ENCODE measurements at places on chromosomes 1 and 21.
A peak's percentile ranks its signal among the peaks of the same experiment; 100 is the strongest.

GRCh38 chr1:162639718-162640117 is 7.5 kb downstream of the DDR2 start:
- no peak for DNase-seq

GRCh38 chr1:168783458-168784210 is 54.6 kb upstream of the DPT start:
- no peak for DNase-seq

- no peak for DNase-seq
Measured at GRCh38 chr1:205204552-205204951, 7.0 kb downstream of the DSTYK start.

- no peak for DNase-seq
Measured at GRCh38 chr1:152759453-152760173, 1.8 kb downstream of the KPRP start.

DNA sequence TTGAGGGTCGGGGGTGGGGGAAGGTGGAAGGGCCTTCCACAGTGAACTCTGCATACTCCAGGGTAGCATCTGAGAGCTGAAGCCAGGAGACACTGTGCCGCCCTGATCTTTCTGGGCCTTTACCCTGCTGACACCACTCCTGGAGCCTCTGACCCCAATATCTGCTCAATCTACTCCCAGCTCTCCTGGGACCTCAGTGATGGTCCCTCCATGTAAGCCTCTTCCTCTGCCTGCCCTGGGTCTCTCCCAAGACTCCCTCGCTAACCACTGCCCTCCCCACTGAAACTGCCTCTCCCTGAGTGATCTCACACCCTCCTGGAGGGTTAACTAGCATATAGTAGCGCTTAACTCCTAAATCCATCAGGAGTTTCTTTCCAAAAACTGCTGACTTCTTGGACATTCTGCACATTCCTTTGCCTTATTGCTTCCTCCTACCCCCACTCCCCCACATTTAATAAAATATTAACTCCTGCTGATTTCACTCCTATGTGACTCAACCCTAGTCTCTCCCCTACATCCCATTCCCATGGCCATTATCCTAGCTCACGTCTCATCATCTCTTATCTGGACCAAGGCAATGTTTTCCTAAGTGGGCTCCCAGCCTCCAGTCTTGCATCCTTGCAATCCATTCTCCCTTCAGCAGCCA is 145.6 kb downstream of the HMGB4 start:
- DNase-seq: no peak

DNA sequence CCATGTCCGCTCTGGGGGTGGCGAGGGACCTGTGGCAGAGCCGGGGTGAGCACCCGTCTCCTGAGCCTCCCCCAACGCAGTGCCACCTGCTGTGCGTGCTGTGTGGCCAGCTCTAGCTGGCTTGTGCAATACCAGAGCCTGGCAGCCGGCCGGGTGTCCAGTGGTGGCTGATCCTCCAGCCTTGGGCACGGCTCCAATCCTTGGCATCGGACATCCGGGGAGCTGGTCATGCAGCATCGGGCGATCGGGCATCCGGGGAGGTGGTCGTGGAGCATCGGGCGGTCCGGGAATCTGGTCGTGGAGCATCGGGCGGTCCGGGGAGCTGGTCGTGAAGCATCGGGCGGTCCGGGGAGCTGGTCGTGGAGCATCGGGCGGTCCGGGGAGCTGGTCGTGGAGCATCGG is 8.1 kb downstream of the SLX9 start:
- DNase-seq: no peak

DNA sequence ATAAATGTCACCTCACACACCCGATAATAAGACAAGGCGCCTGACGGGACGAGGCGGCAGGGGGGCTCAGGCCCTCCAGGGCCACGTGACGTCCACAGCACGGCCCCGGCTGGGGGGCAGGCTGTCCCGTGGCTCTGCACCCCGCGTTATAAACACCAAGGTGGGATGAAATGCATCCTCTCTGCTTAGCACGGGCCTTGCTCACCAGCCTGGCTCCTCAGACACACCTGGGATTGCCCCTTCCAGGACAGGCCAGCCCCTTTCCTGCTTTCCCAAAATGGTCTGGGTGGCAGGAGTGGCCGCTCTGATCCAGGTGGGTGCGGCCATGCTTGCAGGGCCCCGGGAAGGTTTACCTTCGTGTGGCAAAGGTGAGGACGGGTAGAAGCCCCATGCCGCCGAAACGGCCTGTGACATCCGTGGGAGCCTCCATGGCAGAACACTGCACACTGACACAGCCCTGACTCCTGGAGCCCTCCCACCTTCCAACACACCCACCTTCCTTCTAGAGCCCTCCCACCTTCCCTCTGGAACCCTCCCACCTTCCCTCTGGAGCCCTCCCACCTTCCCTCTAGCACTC is 35.9 kb downstream of the SLC19A1 start:
- no peak for DNase-seq

DNA sequence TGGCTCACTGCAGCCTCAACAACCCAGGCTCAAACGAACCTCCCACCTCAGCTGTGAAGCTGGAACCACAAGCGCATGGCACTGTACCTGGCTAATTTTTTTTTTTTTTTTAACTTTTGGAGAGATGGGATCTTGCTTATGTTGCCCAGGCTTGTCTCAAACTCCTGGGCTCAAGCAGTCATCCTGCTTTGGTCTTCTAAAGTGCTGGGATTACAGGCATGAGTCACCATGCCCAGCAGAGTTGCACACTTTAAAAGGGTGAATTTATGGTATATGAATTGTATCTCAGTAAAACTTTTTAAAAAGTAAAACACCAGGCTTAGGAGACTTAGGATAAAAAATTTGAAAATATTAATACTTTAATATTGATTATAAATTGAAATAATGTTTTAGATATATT is 99.1 kb downstream of the CLEC20A start:
- DNase-seq: no peak

- DNase-seq: no peak
Measured at GRCh38 chr1:170807432-170807831, 127.9 kb upstream of the MROH9 start.

DNA sequence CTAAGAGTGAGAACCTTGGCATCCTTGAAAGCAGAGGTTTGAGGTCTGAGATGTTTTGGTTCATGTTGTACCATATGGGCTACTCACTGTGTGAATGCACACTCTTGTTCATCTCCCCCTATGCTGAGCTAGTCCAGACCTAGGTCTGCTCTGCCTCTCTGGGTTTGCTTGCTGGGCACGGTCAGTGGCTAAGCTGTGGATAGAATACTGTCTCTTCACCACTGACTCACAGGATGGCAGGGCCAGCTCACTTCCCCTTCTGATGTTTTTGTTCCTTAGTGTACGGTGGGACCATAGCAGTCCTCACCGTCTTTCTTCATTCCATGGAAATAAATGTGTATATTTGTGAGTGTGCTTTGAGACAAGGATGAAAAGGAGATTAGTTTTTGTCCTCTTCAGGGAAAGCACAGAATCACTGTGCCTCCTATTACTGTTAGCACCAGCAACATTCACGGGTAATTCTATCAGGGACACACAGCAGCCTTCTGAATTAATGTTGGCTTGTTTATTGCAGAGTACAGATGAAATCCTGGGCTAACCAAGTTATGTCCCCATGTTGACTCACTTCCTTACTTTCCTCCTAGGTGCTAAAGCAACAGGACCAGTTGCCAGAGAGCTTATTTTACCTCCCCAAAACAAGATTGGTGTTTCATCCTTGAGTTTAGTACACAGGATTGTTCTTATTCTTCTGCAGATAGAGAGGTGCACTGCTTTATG is 56.9 kb upstream of the IVNS1ABP start:
- DNase-seq: no peak

DNA sequence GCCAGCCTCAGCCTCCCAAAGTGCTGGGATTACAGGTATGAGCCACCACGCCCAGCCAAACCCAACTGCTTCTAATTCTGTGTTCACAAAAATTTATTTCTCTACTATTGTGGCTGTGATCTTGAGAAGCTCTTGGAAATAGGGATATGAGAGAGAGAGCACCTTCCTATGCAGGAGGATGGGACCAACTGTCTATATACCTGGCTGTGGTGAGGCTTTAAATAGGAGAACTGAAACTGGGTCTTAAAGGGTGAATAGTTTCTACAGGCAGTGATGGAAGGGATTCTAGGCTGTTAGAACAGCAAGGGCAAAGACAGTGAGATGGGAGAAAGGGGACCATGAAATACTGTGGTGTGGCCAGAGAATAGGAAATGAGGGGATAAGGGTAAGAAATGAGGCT is 8.3 kb upstream of the PTCH2 start:
- no peak for DNase-seq

GRCh38 chr1:93771843-93772242 is 90.2 kb upstream of the BCAR3 start:
- no peak for DNase-seq

- no peak for DNase-seq
Measured at GRCh38 chr1:94239796-94240195, 2.4 kb upstream of the ARHGAP29 start.

DNA sequence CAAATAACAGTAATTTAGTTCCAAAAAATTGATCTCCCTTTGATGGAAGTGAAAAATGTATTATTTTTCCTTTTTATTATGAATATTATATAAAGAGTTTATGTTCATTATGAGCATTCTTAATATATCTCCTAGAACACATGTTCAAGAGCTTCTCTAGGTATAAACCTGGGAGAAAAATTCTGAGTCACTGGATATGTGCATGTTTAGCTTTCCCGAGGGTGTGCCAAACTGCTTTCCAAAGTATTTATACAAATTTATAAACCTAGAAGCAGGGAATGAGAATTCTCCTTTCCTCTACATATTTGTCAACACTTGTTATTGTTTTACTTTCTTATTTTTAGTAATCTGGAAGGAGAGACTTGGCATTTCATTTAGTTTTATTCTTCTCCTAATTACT is 25.0 kb downstream of the XCL2 start:
- no peak for DNase-seq

DNA sequence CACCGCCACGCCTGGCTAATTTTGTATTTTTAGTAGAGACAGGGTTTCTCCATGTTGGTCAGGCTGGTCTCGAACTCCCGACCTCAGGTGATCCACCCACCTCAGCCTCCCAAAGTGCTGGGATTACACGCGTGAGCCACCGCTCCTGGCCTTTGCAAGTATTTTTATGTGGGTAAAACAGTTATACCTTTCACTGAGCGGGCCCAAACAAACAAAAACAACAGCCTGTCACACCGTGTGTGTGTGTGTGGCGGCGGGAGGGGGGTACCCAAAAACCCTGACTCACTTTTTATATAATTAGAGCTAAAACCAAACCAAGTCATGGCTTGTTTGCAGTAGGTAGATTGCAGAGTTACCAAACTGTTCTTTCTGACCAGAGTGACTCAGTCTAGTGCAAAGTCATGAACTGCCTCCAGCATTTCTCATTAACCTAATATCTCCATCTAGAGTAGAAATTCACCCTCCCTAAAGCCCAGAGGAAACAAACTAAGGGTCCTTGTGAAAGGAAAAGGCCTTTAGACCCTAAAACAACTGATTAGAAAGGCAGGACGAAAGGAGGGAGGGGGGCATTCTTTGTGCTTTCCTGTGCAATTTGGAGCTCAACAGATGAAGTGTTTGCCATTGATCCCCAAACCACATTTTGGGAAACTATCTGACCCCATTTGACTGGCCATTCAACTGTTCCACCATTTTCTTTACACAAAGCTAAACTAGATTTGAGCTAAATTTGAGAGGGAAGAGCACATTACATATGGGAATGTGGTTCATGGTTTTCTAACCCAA is 181.0 kb downstream of the DHRS3 start:
- peak; percentile 46 for DNase-seq

GRCh38 chr1:204213668-204214662 is at the start of gene GOLT1A:
Gene GOLT1A, minus strand, starts transcription at chr1:204213988. Its CDS starts 82 bp downstream, at chr1:204213906.
- DNase-seq: peak; percentile 55

- no peak for DNase-seq
Measured at GRCh38 chr1:165874643-165875042, 47.2 kb downstream of the UCK2 start.

DNA sequence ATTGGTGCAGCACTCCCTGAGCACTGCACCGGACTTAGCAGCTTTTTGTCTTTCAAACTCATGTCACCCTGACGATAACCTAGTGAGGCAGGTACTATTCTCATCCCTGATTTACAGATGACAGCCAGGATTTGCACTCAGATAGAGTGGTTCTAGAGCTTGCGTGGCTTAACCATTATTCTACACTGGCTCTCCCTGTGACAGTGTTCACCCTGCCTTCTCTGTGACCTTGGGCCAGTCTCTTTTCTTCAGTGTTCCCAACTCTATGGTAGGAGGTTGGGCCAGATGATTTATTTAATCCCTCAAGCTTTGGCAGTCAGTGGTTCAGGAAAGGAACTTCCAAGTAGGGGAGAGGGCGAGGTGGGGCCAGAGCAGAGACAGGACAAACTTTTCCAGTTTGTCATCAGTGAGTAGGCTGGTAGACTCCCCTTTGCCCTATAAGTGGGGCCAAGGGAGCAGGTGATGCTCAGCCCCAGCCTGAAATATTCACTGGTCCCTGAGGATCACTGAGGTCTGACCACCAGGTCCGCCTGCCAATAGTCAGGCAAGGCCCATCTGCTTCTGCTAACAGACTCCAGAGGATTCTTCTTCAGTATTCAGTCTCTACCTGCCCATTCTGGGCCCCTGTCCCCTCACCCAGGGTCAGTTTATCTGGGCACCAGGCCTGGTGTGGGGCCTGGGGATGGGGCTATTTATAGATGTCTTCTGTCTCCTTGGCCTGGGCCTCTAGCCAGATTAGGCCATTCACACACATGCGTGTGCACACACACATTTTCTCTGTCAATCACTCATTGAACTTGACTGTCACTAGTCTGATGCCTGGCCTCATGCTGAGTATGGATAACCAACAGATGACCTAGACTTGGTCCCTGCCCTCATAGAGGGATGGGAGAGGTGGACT is 8.8 kb upstream of the FABP3 start:
- no peak for DNase-seq

DNA sequence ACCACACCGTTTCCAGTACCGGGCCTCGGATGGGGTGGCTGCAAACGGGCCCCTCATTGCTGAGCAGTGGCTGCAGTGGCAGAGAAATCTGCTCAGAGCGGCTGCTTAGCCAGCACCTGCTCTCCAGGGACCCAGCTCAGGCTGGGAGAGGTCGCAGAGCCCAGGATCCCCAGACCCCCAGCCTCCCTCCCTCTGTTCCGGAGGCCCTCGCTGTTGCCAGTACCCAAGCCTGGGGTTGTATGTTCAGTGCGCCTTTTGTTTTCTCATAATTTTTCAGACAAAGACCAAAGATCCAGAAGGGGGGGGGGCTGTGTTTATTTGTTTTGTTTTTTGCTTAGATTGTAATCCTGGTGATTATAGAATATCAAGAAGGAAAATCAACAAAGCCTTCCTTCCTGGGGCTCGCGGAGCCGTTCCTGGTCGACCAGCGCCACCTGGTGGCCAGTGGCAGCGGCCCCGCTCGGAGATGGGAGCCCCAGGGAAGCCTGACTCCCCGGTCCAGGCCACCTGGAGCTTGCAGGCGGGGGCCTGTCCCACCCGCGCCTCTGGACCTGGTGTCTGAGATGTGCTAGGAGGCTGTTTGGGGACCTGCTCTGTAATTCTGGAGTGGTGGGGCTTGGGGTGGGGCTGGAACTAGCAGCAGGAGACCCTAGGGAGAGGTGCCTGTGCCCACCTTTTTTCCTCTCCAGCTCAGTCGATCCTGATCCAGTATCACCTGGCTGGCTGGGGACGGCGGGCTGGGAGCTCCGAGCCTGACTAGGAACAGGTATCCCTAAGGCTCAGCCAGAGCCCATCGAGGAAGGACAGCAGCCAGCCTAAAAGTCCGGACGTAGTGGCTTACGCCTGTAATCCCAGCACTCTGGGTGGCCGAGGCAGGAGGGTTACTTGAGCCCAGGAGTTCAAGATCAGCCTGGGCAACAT is 123.9 kb upstream of the VAMP3 start:
- DNase-seq: peak; percentile 81
